ENCODE measurements at places on chromosomes 1 and 21.

DNA sequence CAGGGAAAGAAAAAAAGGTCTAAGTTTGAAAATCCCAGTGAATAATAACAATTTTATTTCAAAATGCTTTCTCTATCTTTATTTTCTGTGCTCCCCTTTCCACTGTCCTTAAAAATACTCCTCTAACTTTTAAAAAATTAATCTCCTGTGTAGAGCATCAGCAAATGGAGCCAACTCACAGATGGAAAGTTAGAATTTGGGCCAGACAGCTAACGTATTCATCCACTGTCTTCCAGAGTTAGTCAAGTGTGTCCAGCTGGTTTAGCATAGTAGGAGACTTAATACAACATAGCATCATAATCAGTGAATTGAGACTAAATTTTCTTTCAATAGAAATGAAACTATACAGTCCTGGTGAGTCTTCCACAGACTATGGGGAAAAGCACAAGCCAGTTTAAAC lies 419.0 kb upstream of the LRRC7 start:
- DNase-seq: no peak

DNA sequence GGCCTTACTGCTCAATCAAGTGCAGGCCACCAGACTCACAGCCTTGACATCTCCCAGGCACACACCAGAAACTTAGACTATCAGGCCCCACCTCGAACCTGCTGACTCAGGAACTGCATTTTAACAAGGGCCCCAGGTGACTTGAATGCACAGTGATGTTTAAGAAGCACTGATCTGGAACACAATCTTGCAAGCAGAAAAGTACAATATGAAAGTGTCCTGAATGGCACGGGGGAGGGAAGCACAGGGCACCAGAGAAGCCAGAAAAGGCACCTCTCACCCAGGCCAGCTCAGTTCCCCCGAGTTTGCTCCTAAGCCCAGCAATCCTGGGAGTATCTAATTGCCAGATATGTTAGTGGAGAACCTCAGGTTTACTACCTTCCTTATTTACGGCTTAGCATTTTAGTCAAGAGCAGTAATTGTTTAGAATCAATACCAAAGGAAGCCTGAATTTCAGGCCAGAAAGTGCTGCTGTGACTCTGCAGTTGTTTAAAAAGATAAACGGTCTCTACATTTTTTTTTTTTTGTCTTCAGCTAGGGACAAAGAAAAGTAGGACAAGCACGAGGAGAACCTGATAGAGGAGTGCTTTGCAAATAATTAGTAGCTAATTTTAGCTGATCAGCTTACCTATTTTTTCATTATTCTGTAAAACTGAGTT lies 50.9 kb upstream of the CDC42BPA start:
- no peak for DNase-seq

GRCh38 chr1:188425687-188426086 lies 1596.9 kb downstream of the PLA2G4A start:
- DNase-seq: no peak

DNA sequence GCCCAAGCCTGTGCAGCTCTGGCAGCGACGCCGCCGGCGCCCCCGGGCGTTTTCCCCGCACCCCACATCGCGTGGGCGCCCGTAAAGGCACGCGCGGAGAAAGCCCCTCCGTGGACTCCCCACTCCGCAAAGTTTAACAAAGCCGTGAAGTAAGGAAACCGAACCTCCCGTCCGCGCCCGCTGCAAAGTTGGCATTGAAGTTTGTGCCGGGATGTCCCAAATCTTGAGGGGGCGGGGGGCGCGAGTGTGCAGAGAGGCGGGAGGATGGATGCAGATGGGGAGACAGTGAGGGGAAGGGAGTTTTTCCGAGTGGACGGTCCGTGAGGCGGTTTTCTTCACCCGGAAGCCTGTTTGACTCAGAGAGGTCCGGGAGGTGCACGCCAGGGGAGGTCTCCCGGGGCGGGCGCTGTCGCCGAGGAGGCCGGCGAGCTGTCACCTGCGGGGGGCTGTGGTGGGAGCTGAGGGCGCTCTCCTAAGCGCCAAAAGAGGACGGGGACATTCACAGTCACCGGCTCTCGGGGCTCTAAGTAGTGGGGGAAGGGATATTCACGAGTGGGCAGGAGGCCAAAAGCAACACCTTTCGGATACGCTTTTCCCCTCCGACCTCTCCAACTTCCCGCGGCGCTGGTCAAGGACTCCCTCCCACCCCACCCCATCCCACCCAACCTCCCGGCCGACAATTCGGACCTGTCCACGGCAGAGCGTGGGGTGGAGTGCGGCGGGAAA lies 1.3 kb downstream of the WLS start:
- DNase-seq: no peak

DNA sequence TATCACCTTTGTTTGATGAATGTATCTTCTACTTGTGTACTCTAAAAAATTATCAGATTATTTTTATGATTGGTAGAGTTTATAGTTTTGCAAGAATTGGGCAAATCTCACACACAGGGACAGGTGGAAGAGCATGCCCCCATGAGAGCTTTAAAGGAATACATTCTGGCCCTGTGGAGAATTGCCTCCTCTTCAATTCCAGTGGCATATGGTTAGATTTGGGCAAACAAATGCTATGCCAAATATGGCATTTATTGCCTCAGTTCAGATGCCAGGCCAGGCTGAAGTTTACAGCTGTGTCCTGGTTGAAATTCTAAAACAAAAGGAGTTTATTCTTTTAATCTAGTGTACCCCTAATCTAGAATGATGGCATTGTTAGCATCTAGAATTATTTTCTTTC lies 162.4 kb upstream of the CACYBP start:
- DNase-seq: no peak

GRCh38 chr21:37093977-37094376 lies 20.9 kb downstream of the TTC3 start:
- DNase-seq: no peak

GRCh38 chr1:53176452-53177208 lies 20.0 kb upstream of the CPT2 start:
- no peak for DNase-seq

DNA sequence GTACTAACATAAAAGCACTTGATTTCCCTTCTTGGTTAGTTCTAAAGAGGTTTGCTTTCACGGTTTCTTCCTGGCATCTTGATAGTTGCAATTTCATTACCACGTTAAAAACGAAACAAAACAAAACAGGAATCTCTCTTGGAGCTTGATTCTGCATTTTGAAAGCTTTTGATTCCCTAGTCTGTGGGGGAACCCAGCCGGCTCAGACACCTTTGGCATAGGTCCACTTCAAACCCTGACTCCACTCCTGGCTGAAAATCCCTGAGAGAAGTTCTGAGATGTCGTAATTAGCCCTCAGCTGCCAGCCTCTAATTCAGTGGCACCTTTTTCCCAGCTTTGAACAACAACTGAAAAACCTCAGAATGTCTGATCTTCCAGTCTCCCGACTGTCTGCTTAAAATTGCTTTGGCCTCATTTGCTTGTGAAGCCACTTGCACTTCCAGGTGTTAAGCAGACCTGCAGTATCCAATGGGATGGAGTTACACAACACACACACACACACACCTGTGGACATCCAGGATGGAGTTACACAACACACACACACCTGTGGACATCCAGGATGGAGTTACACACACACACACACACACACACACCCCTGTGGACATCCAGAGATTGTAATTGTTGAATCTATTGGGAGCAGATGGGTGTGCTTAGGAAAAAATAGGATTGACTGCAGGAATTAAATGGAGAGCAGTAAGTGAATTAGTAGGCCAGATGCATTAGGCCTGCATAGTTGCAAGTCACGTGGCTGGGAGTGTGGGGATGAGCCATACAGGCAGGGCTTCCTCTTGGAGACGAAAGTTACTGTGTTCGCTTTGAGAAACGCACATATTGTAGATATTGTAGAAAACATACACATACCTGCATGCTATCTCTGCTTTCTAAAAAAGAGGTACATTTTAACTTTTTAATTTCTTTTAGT lies 285.6 kb upstream of the FMN2 start:
- no peak for DNase-seq

DNA sequence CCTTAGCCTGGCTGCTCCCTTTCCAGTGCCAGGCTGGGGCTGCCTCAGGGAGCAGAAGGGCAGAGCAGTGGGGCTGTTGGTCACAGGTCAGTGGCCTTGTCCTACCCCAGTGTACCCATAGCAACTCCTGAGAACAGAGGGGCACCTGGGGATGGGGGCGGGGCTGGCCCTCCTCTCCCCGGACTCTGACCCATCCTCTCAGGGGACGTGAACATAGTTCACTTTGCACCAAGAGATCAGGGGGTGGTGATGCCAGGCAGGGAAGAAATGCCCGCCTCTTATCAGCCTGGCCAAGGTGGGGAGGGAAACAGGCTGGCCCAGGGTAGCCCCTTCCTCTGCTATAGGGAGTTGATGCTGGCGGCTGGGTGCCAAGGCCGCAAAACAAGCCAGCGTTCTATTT lies 4.9 kb downstream of the ETNK2 start:
- no peak for DNase-seq

DNA sequence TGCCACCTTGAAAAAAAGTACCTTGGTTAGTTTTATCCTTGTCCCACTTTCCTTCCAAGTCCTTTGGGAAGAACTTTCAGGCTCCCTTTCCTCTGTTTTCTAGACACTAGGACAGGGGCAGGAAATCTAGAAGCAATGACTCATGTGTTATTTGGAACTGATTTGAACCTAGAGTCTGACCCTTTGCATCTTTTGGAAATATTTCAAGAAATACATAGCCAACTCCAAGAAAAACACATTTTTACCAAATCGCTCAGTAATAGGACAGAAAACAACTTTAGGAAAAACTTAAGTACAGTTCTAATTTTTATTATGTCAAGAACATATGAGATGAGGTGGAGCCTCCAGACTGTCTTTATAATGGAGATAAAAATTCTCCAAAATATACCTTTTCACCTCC lies 292.4 kb downstream of the PTBP2 start:
- DNase-seq: no peak

GRCh38 chr1:55285834-55286233 lies 70.7 kb upstream of the USP24 start:
- DNase-seq: no peak

DNA sequence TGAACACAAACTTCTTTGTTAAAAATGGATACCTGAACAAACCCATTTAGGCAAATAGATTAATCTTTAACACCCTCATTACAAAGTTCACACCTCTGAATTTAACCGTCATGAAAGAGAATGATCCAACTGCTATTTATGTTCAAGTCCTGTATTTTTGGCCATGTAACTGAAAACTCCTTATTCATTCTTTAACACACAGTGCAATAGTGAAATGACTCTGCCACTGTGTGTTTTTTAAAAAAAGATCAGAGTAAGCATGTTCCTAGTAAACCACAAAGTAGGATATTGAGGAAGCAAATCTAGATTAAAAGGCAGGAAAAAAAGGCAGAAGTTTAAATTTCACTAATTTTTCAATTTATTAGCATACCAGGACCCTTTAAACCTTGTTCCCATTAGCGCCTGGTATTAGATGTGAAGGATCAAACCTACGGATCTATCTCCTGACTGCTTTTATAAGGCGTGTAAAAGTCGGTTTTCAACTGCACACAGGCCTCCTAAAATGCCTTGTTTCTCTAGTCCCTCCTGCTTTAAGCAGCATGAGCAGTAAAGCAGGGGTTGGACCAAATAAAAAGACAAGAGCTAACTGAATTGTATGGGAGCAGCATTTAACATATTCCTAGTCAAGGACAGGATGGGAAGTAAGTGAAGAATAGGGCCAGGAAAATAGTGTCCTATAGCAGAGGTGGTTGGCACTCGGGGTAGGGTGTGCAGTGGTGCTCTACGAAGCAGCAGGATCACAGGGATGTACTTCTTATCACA lies 33.4 kb downstream of the NUCKS1 start:
- DNase-seq: no peak

DNA sequence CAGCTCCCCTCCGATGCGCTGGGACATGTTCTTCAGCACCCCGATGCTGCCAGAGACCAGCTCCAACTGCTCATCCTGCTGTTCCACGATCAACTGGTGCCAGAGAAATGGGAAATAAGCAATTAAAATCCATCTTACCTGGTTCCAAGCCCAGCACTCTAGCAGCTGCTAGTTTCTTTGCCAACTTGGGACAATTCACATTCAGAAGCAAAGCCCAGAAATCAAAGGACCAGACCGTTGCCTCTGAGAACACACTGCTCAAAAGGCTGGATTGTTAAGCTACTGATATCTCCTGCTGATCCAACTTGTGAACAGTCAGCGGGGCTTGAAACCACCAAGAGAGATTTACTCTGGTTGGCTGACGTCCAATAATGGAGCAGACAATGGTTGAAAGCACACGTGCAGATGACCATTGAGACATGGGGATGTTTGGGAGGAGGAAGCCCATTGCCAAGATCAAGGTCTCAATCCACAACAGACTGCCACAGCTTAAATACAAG lies 34.4 kb downstream of the STX6 start:
- DNase-seq: peak; percentile 27

DNA sequence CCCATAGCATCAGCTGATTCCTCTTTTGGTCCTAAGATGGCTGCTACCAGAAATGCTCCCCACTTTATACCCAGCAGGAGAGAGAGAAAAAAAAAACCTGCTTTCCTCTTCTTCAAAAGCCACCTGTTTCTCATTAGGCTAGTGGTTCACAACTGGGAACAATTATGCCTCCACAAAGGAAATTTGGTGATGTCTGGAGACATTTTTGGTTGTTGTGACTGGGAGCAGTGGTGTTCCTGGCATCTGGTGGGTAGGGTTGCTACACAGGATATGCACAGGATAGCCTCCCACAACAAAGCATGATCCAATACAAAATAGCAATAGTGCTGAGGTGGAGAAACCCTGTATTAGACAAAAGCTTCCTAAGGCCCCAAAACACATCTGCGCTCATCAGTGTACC lies 38.5 kb upstream of the SGIP1 start:
- no peak for DNase-seq

DNA sequence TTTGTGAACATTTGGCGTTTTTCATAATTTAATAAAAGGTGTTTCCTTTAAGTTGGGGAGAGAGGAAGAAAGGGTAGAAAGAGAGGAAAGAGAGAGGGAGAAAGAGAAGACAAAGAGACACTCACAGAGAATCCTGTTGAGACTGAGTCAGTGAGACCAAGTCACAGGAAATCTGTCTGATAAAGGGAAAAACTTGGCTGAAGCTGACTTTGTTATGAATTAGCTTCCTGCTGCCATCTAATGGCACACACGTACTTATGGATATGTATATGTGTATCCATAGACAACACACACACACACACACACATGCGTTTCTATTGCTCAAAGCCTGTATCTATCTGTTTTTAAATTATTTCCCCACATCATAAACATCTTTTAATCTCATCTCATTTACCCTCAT lies 42.5 kb upstream of the DISC1 start:
- no peak for DNase-seq

- no peak for DNase-seq
These were observed 87.2 kb downstream of the SYT2 start for GRCh38 chr1:202623075-202623474.

DNA sequence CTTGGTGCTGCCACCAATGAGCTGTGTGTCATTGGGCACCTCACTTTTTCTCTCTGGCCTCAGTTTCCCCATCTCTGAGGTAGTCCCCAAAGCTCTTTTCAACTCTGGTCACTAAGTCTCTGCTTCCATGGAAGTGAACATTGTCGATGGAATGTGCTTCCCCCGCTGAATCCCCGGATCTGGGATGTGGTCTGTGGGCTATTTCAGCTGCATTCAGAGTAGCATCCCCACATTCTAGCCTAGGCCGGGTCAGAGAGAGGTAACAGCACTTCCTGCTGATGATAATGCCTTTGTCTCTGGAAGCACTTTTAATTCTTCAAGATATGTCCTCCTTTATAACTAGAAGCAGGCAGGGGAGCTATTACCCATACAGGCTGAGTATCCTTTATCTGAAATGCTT lies 29.8 kb downstream of the RASSF5 start:
- no peak for DNase-seq

All from hippocampal formation (tissue), 2 donors.